DMS53 (cell line): ENCODE measurements at places on chromosomes 2 and 18.

GRCh38 chr18:27780061-27780745, 396.7 kb downstream of the CDH2 start:
- DNase-seq, result no peak

- no peak for DNase-seq
These were observed 171.7 kb upstream of the SOX11 start for GRCh38 chr2:5520463-5520972.

DNA sequence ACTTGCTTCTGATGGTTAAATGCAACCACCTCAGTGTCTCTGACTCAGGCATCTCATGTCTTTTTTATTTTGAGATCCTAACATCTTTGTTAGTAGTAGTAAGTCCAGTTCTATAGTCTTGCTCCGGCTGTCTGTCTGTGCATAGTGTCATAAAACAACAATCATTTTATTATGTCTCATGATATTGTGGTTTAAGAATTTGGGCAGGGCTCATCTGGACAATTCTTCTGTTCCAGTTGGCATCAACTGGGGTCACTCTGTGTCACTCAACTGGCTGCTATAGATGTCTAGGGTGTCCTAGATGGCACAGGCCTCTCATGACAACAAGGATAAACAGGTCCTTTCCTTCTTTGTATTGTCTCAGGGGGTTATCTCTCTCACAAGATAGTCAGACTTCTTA, 299.6 kb upstream of the ZNF521 start:
- DNase-seq, result no peak

DNA sequence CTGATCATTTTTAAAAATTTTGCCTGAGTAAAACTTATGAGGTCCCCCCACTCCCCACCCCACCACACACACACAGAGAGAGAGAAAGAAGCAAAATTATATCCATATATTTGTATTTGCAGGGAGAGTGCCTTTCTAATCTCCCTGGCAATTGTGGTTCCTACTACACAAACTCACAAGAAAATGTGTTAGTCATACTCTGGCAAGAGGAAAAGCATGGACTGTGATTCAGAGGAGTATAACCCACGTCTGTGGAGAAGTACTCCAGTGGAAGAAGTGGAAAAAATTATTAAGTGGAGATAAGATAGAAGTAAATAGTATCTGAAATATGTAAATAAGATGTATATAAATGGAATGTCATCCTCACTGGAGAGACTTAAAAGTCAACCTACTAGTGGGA, 114.0 kb downstream of the DSEL start:
- DNase-seq, result no peak

DNA sequence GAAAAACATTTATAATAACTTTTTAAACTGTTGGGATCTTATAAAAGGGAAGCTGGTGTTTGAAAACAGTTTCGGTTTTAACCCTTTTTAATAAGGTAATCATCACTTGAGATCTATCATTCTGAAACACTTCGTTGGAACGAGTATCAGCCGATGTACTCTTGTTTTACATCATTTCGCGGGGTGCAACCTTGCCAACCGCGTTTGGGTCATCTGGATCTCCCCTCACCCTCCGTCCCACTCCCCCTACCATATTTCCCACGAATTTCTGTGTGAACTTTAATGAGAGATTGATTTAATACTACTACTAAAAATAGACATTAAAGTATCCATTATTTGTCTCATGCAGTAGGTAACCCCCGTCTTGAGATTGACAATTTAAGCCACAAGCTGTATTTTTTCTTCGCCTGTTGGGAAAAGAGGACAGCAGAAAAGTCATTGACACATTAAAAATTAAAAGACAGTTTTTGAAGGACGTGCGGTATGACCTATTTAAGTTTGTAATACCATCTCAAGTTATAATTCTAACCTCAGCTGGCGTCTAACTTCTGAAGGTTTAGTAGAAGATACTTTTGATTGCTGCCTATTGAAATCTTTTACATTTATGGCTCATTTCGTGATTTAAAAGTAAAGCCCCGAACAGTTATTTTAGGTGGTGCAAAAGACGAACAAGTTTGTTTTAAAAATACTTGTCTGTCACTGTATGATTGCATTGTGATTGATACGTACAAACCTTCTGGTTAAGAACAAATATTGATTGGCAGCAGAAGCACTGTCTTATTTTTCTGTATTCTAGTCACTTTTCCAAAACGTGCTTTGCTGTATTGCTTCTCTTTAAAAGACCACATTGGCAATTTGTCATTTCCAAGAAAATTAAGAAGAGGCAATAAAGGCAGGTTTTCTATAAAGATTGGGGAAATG, 1.5 kb downstream of the CREB1 start:
- peak; percentile 59 for DNase-seq
